NCI-H2029 (cell line): ENCODE measurements at places on chromosomes 5 and 9.

DNA sequence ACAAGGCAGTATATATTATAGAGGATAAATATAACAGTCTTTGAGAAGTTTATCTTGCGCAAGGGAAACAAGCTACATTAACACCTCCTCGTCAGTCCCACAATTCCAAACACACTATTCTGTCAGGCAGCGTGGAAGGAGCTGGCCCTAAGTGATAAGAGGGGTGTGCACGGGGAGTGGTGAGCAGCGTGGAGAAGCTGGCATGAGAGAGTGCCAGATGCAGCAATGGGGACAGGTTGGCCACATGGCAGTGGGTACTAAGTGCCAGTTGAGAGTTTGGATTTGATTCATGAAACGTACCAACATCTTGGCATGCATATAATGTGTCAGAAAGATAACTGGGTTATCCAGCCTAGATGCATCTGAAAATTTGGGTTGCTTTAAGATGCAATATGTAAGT is 460.2 kb downstream of the ICE1 start:
- DNase-seq = no peak

DNA sequence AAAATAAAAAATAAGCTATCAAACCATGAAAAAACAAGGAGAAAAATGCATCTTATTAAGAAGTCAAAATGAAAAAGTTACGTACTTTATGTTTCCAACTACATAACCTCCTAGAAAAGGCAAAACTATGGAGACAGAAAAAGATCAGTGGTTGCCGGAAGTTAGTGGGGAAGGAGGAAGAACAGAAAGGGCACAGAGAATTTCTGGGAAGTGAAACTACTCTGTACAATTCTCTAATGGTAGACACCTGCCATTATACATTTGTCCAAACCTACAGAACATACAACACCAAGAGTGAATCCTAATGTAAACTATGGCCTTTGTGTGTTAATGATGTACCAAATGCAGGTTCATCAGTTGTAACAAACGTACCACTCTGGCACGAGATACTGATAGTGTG is 25.3 kb downstream of the SMU1 start:
- no peak for DNase-seq

- peak; percentile 60 for DNase-seq
These were observed 96.8 kb downstream of the PHF2 start for GRCh38 chr9:93673021-93673838.

GRCh38 chr5:109062664-109063063 is 315.0 kb downstream of the FER start:
- no peak for DNase-seq

DNA sequence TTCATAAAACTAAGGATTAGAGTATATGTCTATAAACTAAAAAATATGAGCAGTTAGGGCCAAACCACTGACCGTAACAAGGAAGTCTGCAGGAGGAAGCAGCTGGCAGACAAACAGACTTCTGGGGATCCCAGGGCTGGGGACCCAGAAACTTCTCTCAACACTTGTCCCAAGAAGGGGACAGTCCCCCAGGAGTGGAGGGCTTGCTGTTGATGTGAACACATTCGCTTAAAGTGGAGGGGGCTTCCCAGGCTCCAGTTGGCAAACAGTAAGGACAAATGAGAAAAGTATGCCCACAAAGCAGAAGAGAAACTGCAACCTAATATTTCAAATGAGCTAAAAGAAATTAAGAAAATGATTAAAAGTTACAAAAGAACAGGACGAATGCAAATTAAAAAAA is 83.7 kb downstream of the PDE8B start:
- DNase-seq = no peak

- DNase-seq = no peak
These were observed 3.4 kb downstream of the MGAT1 start for GRCh38 chr5:180799194-180799593.

DNA sequence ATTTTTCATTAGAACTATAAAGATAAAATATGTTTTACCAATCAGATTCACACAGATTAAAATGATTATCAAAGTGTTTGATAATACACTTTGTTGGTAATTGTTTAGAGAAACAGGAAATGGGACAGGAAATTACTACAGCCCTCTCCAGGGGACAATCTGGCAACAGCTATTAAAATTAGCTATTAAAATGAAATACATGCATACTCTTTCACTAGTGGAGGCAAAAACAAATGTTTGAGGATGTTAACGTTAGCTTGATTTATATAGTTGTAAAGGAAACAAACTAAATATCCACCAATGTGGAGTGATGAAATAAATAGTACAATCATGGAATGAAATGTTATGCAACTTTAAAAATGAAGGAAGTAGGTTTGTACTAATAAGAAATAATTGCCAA is 53.7 kb downstream of the TARS1 start:
- DNase-seq = no peak

GRCh38 chr9:18362901-18363685 is 110.9 kb upstream of the ADAMTSL1 start:
- DNase-seq = peak; percentile 1

- no peak for DNase-seq
These were observed 87.2 kb upstream of the LIFR start for GRCh38 chr5:38643616-38644015.
